Muscle of leg (tissue), 16 donors: ENCODE measurements at places on chromosomes 12 and 14. TPM values are rescaled to one million over a fixed set of nuclear protein-coding genes. Genes with fewer than 3 reads are reported as not detected.

Gene ZFHX2
- 1.3 TPM for polyA plus RNA-seq

Gene LMO3
- polyA plus RNA-seq = 2.2 TPM

Gene UNC119B
- polyA plus RNA-seq = 19.1 TPM

Gene RHEBL1
- 2.1 TPM for polyA plus RNA-seq

Gene TPH2
- polyA plus RNA-seq = 0.16 TPM

Gene TMEM132D
- 1.7 TPM for polyA plus RNA-seq

Gene PDE3A
- polyA plus RNA-seq = 8.4 TPM

Gene ARHGAP9
- 5.0 TPM for polyA plus RNA-seq

Gene LRRC9
- 0.38 TPM for polyA plus RNA-seq

DNA sequence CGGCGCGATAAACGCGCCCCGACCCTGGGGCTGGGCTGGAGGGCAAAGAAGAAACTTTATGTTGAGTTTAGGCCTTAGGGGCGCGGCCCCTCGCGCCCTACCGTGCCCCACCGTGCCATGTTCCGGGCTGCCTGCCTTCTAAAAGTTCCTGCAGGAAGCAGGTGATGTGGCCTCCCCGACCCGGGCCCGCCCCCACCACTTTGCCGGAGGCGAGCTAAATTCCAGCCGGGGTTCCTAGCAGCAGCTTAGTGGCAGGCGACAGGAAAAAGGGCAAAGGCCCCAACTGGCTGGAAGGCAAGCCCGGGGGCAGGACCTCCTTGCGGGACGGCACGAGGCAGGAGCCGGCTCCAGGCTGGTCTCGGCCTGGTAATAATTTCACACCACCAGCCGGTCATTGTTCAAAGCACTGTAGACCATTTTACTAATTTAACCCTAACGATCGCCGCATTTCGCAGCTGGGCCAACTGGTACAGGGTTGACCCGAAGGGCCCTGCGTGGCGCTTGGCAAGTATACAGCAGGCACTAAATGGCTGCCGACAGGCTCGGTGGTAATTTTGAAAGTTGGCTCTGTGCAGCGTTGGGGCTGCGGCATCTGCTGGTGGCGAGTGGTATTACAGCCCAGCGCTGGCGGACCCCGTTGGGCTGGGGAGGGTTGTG, 895 bp upstream of the CCDC88C start:
- peak; percentile 66 for DNase-seq

- no peak for DNase-seq
These were observed 447.5 kb downstream of the ADAMTS20 start for GRCh38 chr12:43104494-43104893.

DNA sequence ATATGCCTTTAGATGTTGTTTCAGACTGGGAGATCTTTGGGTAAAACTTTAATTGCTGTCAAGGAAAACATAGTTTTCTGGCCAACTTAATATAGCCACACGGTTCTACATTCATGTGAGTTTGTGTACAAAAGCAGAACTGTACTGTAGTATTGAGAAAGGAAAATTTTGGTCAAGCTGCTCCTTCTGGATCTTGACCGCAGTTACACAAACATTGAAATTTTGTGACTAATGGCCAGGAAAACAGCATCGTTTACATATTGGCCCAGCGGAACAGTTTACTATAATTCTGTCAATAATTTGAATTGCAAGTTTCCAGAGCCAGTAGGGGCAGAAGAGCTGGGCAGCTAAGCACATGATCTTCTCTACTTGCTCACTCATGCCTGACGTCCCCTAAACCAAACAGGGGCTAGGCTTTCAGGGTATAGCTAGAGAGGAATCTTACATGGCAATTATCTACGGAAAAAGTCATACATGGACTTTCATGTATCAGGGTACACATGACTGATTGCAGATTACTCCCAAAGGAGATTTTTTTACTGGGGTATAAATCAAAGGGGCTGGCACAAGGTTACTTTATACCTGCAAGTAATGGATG, 11.4 kb upstream of the ART4 start:
- peak; percentile 83 for DNase-seq

DNA sequence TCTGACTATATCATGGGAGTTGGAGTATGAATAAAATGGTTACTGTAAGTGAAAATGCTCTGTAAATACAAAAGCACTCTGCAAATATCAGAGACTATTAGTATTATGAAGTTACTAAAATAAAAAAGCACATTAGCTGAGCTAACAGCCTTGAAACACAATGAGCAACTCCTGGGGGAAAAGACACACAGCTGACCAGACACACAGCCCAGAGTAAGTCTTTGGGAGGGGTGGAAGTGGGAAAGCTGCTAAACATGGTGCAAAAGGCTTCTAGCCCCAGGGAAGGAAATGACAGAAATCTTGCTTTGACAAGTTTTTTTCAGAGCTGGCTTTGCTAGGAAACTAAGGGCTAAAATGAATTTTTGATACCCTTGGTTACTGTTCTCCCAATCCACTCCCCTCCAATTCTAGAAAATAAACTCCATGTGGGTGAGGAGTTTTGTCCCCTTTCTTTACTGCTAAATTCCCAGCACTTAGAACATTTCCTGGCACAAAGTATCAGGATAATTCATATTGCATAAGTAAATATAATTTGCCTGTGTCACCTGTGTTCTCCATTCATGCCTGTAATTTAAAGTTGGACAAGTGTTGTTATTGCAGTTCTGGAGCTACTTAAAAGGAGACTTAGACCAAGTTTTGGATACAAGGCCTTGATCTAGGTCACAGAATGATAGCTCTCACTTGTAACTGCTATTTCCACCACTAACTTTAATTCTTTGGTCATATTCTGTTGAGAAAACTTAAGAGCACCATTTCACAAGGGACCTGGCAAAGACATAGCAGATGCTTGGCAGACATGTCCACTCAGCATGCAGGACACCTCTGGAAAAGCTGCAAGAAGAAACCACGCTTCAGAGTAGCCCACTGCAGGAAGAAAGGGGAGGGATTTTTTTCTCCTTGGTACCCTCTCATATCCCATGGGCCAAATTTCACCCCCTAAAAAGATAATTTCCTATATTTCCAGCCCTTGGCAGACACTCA, 19.0 kb upstream of the RAB3IP start:
- DNase-seq = peak; percentile 11

- no peak for DNase-seq
These were observed 196.6 kb downstream of the CALM1 start for GRCh38 chr14:90593254-90594040.

DNA sequence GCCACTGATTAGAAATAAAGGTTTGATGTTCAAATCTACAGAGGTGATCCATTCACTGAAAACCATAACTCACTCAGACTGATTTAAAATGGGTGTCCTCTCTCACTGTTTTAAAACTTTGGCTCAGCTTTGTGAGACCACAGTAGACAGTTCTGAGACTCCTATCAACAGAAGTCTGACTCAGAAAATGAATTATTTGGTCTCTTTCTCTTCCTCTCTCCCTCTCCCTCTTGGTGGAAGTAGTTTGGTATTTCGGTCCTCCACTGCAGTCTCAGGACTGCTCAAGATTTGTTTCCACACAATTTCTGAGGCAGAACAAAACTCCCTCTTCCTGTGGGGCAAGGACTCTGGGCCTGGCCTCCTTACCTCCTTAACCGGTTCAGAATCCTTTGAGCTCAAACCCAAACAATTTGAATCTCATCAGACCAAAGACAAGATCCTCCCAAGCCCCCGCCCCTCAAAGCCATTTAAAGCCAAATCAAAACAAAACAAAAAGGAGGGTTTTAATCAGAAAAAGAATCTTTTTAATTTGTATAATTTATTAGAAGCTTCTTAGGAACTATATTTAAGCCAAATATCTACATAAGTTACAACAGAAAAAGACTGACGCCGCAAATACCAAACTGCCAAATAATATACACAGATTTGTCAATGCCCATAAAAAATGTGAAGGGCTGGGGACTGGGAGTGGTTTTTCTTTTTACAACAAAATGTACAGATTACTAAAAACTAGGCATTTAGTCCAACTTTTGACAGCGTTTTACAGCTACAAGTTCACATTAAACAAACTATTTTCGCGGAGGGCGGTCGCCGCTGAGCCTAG, 3.9 kb downstream of the NKX2-1 start:
- no peak for DNase-seq

- DNase-seq = no peak
These were observed 124.4 kb downstream of the SLC25A21 start for GRCh38 chr14:37047996-37048395.

- DNase-seq = peak; percentile 88
These were observed 1.9 kb downstream of the DUSP16 start for GRCh38 chr12:12560587-12561370.

GRCh38 chr14:90495357-90496276, 98.8 kb downstream of the CALM1 start:
- peak; percentile 87 for DNase-seq

GRCh38 chr12:6927379-6928021, at the start of gene ATN1:
Gene ATN1, plus strand, starts transcription at chr12:6927959. Its CDS starts 6,043 bp downstream, at chr12:6934002.
- DNase-seq = peak; percentile 97

GRCh38 chr14:37251775-37252174, 54.0 kb downstream of the MIPOL1 start:
- no peak for DNase-seq

DNA sequence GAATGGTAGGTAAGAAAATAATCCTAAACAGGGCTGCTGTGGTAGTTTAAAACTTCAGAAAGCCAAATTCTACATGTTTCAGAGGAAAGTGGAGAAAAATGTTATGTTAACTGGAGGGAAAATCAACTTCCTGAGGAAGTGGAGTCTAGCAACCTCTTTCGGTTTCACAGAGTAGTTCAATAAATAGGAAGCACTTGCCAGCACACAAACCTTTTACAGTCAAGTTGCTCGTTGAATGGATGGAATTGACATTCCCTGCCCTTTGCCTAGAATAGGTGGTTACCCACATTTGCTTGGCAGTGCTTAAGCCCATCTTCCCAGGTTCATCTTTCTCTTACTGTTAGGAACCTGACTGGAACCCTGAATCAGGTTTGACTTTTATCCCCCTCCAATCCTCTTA, 15.9 kb downstream of the ANKRD13A start:
- no peak for DNase-seq

- no peak for DNase-seq
These were observed 253.4 kb upstream of the LRIG3 start for GRCh38 chr12:59173695-59174094.

- DNase-seq = peak; percentile 75
These were observed 34.1 kb upstream of the FAM181A start for GRCh38 chr14:93892923-93893558.

GRCh38 chr14:100118396-100119011, 40.9 kb downstream of the DEGS2 start:
- DNase-seq = no peak

- peak; percentile 61 for DNase-seq
These were observed 36.9 kb downstream of the PSEN1 start for GRCh38 chr14:73173092-73173735.

GRCh38 chr14:62053188-62053587, 291.0 kb downstream of the SNAPC1 start:
- DNase-seq = peak; percentile 18

DNA sequence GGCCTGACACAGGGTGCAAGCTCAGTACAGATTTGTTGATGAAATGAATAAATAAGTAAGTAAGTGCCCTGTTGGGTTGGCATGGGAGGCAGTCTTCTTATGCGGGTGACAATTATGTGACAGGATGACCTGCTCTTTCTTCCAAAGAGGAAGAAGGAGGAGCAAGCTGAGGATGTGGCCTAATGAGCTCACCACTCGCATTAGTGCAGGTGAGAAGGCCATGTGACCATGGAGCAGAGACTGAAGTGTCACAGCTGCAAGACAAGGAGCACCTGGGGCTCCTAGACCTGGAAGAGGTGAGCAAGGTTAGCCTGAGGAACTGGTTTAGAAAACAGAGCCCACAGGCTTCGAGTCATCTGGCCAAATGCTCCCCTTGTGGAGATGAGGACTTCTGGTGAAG, 34.9 kb downstream of the LRTM2 start:
- no peak for DNase-seq
